Naive thymus-derived CD4-positive, alpha-beta T cell (primary cell): ENCODE measurements at places on chromosomes 5 and 9.

GRCh38 chr5:78293851-78294247 lies 649 bp downstream of the AP3B1 start:
- peak; percentile 7 for DNase-seq

DNA sequence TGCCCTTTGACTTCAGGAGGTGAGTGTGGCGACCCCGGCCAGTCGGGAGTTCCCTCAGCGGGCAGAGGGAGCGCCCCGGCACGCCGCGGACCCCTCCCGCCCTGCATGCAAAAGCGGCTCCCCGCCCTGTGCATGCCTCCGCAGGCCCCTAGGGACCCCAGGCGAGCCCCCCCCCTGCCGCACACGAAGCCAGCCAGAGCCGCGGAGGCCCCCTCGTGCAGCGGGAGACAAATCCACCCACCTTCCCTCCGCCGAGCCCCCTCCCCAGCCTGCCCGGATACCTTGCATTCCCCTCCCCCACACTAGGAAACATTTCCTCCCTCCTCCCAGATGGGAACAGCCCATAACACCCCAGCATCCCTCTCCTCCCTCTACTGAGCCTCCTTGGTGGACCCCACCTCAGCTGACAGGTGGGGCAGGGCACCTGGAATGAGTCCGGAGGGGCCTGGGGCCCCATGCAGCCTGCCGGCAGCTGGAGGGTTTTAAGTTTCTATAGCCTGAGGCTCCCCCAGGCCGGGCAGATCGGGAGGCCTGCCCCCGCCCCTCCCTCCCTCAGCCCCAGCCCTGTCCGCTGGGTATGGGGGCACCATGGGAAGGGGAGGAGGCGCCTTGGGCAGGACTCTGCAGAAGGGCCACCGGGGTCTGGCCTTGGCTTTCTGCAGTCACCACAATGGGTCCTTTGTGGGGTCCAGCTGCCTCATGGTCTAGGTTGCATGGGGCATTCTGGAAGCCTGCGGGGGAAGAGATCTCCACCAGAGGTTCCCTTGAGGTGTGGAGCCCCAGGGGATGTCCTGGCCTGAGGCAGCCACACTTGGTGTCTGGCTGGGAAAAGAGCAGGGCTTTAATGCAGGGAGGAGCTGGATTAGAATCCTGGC lies 601 bp downstream of the ERGIC1 start:
- peak; percentile 26 for DNase-seq

DNA sequence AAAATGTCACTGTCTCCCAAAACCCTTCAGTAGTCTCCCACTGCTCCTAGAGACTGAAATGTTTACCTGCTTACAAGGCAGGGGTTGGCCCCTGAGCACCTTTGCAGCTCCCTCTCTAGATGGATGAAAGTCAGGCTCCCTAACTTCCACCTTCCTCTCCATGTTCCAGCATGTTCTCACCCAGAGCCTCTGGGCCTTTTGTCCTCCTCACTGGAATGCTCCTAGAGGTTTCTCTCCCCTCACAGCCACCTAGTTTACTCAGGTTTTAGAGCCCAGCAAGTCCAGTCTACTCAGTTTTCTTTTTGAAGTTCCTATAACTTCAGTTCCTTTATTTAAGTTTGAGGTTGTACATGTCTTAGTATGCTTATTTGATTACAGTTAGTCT lies 815 bp upstream of the URM1 start:
- no peak for DNase-seq

- no peak for DNase-seq
Measured at GRCh38 chr9:69857131-69857530, 36.5 kb downstream of the CFAP95 start.

DNA sequence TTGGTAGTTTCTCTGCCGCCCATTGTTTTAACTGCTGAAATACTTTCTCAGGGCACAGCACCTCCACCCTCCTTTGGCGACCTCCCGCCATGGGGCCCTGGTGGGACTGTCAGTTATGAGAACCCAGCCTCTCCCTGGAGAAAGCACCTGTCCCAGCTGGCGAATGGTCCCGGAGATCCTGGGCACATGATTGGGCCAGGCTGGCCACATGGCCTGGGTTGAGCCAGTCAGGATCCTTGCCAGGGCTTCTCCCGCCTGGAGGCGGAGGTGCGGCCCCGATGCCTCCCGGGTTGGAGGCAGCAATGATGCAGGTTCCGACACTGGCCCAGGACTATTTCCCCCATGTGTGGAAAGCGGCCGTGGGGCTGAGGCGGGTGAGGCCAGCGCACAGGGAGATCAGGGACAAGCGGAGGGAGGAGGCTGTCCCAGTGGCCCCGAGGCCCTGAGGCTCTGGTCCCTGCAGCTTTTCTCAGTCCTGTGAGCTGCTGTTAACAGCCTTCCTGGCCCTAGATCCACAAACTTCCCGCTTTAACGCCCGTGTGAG lies 13.6 kb downstream of the UNC5A start:
- no peak for DNase-seq

DNA sequence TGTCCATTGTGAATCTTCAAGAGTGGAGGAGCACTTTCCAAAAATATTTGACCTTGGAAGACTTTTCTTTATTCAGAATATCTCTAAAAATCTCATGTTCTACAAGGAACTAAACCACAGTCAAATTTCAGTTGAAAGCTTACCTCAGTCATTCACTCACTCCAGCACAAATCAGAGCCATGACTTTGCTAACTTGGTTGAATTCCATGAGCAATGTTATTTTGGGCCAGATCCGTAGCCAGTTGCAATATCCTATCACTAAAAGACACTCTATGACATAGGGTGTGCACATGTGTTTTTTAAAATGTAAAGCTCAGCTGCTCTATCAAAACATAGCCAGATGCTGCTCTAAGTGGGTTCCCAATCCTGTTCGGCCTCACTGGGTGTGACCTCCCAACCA lies 156.1 kb upstream of the ANKRD55 start:
- DNase-seq, result no peak

GRCh38 chr9:89137542-89138462 lies 40.8 kb downstream of the SHC3 start:
- DNase-seq, result no peak

DNA sequence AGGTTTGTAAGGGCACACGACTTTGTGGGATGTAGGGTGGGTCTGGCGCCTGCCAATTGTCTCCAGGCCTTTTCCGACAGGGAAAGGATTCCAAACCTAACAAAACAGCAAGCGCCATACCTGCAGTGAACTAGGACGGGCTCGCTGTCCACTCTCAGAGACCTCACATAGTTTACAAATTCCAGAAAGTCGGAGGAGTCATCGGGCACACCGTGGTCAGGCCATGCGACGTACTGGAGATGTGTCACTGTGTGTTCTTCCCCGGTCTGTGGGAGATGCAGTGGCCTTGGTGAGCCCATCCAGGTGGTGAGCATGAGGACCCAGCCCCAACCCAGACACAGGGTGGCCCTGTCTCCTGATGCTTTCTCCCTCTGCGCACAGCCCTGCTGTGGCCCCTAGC lies 61.3 kb upstream of the EPB41L4B start:
- no peak for DNase-seq

- no peak for DNase-seq
Measured at GRCh38 chr9:71549023-71549422, 219.3 kb downstream of the CEMIP2 start.

GRCh38 chr5:11904265-11904906 lies at the start of gene CTNND2:
CTNND2 (minus strand) TSS chr5:11904446; CDS start chr5:11903853, 593 bp downstream.
- no peak for DNase-seq

- no peak for DNase-seq
Measured at GRCh38 chr5:79834754-79835714, 145.4 kb downstream of the CMYA5 start.

- no peak for DNase-seq
Measured at GRCh38 chr5:169100735-169101075, 200.2 kb downstream of the SLIT3 start.

DNA sequence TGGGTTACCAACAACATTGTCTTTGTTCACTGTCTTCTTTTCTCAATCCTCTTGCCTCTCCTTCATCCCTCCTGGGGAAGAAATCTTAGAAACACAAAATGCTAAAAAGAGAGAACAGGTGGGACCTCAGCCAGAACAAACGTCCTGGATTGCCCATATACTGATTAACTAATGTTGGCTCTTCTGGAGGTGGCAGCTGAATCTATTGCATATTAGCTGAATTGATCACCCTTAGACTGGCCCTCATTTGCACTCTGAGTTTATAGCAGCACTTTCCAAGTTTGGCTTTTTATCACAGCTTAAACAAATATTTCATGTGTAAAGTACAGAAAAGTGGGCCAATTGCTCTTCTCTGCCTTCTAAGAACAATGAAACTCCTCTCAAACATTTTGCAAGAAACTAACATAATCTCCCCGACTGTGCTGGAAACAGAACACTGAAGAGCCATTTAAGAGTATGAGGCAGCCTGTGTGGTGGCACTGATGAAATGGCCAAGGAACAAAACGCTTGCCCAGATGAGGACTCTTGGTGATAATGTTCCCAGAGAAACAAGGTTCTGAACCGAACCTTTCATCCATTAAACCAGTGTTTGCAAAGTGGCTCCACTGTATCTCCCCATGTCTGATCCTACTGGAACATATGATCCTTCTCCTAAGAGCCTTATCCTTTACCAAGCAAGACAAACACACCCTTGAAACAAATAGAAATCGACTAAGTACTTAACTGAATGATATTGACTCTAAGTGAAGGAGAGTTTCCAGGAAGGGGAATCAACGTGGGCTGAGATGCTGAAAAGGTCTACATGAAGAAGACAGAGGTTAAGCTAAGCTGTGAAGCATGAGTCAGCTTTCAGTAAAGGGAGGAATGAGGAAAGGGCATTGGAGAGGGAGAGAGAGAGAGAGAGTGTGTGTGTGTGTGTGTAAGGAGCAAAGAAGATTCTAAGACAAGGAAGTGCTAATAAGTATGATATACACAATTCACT lies 83.2 kb upstream of the LIFR start:
- no peak for DNase-seq

DNA sequence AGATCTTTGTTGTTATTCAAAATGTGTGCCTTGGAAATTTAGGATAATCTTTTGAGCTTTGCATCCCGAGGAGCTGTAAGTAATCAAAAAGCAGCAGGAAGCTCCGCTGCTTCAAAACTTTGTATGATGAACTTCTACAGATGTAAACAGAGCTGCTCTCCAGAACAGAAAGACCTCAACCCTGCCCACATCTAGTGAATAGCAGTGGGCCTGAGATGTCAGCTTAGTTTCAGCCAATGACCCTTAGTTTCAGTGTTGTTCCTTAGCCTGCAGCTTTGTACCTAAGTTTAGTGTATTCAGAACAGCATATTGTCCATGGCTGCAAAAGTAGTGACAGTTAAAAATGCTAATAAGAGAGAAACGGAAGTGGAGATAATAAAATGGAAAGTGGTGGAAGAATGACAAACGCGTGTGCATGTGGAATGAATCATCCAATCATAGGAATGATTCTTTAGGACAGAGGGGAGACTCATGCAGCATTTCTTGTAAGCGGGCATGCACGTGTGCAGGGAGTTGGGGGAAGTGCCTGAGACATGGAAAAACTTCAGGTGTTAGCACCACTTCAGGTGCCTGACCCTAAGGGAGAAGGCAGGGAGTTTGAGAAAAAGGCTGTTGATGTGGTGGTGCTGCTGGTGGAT lies 24.9 kb downstream of the SNX24 start:
- no peak for DNase-seq

DNA sequence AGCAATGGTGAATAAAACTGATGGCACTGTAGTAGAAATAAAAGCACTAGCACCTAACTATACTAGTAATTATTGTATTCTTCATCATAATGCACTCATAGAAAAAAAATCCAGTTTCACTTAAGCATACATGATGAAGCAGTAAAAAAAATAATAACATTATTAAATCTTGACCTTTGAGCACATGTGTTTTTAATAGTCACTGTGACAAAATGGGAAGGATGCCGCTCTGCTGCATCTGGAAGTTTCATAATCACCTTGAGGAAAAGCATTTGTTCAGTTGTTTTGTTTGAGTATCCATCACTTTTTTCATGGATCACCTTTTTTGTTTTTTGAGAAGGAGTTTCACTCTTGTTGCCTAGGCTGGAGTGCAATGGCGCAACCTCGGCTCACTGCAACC lies 13.2 kb downstream of the OR2K2 start:
- no peak for DNase-seq

GRCh38 chr5:135136546-135136945 lies 102.5 kb upstream of the PITX1 start:
- no peak for DNase-seq

DNA sequence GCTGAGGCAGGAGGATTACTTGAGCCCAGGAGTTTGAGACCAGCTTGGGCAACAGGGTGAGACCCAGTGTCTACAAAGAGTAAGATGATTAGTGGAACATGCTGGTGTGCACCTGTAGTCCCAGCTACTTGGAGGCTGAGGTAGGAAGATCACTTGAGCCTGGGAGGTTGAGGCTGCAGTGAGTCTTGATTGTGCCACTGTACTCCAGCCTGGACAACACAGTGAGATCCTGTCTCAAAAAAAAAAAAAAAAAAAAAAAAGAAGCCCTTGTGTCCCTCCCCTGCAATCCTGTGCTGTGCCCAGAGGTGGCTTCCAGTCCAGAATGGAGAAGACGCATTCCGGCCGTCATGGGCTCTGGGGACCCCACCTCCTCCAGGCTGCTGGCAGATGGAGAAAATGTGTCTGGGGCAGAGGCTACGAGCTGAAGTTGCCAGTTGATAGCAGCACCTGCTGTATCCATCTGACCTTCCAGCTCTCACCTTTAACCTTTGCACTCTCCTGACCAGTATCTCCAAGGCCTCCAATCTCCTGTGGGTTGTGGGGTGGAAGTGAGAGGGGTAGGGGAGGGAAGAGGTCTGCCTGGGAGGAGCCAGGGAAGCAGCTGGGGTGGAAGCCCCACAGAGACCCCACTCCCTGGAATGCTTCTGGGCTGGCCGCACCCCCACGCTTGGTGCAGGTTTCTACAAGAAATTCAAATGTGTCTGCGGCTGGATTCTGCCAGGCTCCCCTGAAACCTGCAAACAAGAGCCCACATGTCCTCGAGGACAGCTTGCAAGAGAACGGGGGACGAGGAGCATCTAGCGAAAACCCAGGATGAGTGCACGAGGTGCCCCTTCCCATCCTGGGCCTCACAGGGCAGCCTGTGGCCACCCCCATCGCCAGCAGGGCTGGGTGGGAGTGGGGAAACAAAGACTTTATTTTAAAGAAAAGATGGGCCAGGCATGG lies 148.3 kb upstream of the IER5L start:
- no peak for DNase-seq

GRCh38 chr5:81607693-81608092 lies 143.2 kb downstream of the SSBP2 start:
- no peak for DNase-seq
